ENCODE measurements at places on chromosomes 2 and 18. TPM values are rescaled to one million over a fixed set of nuclear protein-coding genes. Genes with fewer than 3 reads are reported as not detected.

Gene UGT1A1
- polyA plus RNA-seq: 0.08 TPM

Gene NETO1
- polyA plus RNA-seq: 0.49 TPM

Gene IL1R2
- polyA plus RNA-seq: 0.40 TPM

Gene CTAGE1
- polyA plus RNA-seq: not detected

Gene KIF5C
- polyA plus RNA-seq: 20.1 TPM

Gene G6PC2
- polyA plus RNA-seq: not detected

Gene CAD
- 31.5 TPM for polyA plus RNA-seq

Gene IL36B
- polyA plus RNA-seq: not detected

Gene NRP2
- polyA plus RNA-seq: 64.8 TPM

Gene RND3
- polyA plus RNA-seq: 146 TPM

Gene AKAIN1
- polyA plus RNA-seq: not detected

Gene NDUFS1
- polyA plus RNA-seq: 39.3 TPM

Gene CENPA
- polyA plus RNA-seq: 10.8 TPM

All from right lung (tissue), 10 donors.